ENCODE measurements at places on chromosomes 11 and 22.

DNA sequence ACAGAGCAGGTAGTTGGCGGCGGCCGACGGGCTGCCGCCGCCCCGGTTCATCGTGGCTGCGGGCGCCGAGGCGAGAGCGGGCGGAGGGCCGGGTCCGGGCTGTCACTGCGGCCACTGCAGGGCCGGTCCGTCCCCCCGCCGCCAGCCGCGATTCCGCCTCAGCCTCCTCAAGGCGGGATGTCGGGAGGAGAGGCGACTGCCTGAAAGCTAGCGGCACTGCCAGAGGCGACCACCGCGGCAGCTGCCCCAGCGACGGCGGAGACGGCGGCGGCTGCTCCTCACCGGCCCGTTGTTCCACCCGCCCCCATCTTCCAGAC is 234 bp downstream of the SESN3 start:
- DNase-seq = no peak

DNA sequence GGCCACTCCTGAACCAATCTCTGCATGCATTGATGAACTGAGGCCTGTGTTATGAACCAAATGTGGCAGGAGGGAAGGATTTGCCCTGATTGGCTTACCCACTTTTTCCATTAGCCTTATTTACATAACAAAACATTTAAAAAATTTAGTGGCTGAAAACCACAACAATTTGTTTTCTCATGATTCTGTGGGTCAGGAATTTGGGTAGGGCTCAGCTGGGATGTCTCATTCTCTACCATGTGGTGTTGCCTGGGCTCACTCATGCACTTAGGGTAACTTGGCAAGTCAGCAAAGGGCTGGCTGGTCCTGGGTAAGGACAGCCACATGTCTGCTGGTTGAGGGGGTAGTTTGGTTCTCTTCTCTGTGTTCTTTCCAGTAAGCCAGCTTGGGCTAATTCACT is 35.1 kb upstream of the CYP2R1 start:
- DNase-seq = peak; percentile 59

DNA sequence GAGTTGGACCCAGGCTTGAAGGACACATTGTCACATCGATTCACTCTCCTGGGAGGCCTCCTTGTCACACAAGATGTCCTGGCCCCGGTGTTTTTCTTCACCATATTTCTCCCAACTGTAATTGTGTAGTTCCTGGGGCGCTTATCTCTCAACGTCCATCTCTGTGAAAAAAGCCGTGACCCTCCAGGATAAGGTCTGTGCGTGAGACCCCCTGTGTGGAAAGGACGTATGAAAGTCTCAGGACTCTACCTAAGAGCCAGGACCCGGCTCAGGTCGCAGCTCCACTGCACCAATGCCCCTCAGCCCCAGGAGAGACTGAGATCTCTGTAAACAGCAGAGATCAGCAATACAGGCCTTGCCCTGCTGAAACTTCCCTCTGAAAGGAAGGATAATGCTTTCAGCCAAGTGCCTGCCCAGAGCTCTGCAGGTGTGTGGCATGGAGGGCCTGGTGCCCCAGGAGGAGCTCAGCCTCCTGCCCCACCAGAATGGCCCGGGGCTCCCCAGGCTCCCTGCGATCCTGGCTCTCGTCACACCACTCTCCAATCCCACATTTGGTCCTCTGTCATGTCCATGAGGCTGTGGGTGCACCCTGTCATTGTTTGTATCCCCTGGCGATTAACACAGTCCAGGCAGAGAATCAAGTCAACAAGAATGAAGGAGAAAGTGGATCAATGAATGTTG is 119.2 kb upstream of the TMEM45B start:
- DNase-seq = no peak

DNA sequence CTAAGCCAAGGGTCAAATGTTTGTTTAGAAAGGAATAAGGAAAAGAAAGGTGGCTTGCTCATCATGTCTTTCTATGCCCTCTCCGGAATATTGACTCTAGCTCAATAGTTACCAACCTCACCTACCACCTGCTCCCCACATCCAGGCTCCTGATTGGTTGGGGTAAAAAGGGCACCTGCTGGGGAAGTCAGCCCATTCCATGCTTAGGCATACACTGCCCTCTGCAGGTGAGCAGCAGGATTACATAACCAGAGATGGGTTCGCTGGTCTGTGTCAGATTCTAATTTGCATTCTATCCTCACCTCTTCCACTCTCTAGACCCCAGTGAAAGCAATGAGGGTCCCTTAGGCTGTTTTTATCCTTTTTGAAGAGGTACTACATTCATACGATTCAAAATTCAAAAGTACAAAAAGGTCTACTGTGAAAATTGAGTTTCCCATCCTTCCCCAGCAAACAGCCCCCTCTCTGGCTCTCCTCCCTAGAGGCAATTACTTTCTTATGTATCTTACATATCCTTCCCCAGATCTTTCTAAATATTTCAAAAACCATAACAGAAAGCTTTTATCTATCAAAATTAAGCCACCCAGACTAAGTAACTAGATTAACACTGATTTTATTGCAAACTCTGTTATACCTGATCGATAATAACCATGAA is 98.0 kb upstream of the ASPHD2 start:
- peak; percentile 60 for DNase-seq

DNA sequence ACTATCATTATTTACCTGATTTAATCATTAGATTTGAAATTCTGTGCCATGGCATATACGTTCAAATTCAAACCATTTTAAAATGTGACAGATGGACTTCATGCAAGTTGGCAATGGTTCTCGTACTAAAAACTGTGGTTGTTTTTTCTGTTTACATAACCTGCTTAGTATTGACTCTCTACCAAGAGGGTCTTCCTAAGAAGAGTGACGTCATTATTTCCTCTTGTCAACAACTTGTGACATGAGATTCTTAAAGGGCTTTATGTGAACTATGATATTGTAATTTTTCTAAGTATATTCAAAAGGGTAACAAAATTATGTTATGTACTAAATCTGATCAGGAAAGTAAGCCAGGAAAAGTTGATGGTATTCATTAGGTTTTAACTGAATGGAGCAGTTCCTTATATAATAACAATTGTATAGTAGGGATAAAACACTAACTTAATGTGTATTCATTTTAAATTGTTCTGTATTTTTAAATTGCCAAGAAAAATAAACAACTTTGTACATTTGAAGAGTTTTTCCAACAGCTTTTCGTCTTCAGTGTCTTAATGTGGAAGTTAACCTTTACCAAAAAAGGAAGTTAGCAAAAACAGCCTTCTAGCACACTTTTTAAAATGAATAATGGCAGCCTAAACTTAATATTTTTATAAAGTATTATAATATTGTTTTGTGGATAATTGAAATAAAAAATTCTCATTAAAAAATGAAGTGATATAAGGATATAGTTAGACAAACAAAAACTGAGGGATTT is 87.0 kb downstream of the GRK3 start:
- no peak for DNase-seq

- DNase-seq = no peak
These were observed 158.7 kb upstream of the SYT13 start for GRCh38 chr11:45444796-45445195.

- no peak for DNase-seq
These were observed 80.9 kb upstream of the PICALM start for GRCh38 chr11:86149792-86150191.

GRCh38 chr11:776561-777287 is 563 bp downstream of the GATD1 start:
- DNase-seq = peak; percentile 38

- DNase-seq = no peak
These were observed 16.5 kb downstream of the SLC22A12 start for GRCh38 chr11:64607381-64607985.

GRCh38 chr11:65014726-65015227 is 817 bp downstream of the ARL2 start:
- no peak for DNase-seq

DNA sequence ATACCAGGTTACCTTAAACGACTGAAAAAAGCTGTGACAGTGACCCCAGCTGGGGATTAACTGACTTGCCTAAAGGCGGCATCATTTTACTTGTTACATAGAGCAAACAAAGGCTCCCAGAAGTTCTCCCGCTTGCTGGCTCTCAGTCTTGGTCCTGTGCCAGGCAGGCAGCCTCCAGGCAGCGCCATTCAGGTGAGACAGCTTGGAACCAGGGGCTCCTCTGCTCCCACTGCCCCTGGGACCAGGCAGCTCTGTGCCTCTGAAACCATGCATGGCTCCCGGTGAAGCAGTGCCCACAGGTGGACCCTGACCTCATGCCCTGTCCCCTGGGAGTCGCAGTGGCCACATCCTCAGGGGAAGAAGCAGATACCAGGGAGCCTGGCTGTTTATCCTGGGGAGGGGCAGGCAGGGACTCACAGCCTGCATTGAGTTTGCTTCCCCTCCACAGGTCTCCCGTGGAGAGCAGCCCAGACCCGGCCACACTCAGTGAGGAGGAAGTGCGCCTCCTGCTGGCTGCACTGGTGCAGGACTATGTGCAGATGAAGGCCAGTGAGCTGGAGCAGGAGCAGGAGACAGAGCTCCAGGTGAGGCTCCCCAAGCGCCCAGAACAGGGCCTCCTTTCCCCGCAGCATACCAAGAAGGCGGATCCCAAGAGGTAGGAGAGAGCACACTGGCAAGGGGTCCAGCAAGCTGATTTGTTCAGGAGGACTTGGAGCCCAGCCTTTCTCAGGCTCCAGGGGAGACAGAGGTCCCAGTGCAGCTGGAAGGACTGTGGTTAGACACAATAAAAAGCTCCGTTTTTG is 15.6 kb upstream of the CYP2R1 start:
- DNase-seq = peak; percentile 54

DNA sequence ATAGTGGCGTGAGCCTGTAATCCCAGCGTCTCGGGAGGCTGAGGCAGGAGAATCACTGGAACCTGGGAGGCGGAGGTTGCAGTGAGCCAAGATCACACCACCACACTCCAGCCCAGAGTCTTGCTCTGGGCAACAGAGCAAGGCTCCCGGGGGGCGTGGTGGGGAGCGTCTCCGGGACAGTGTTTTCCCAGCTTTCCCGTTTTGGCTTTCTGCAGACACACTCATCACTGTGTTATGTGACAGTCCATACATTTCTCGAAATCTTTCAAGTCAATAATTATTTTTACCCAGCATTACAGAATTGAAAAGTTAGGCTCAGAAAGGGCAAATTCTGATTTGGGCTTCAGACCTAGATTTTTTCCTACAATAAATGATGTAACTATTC is 31.7 kb downstream of the NEAT1 start:
- DNase-seq = peak; percentile 85

Measured in EH (cell line).